ENCODE measurements at places on chromosomes 2 and 18.

GRCh38 chr2:150900913-150901312 is 360.8 kb downstream of the RBM43 start:
- DNase-seq = no peak

DNA sequence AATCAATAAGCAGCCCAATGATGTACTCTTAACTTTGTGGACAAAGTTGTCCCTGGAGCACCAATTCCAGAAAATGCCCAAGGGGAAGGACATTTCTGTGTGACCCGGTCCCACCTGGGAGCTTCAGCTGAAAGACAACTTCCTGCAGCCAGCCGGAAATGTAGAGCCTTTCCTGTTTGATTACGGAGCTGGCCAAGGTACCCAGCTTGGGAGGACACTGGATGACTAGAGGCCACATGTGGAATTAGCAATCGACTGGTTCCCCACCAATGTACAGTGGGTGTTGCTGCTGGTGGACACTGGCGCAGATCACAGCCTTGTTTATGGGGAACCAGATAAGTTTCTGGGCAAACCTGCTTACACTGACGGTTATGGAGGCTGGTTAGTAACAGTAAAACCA is 53.0 kb upstream of the ZC3H15 start:
- DNase-seq = no peak

GRCh38 chr2:8923183-8923582 is 80.3 kb downstream of the MBOAT2 start:
- DNase-seq = peak; percentile 38

GRCh38 chr2:197285361-197285760 is 25.2 kb downstream of the ANKRD44 start:
- no peak for DNase-seq

DNA sequence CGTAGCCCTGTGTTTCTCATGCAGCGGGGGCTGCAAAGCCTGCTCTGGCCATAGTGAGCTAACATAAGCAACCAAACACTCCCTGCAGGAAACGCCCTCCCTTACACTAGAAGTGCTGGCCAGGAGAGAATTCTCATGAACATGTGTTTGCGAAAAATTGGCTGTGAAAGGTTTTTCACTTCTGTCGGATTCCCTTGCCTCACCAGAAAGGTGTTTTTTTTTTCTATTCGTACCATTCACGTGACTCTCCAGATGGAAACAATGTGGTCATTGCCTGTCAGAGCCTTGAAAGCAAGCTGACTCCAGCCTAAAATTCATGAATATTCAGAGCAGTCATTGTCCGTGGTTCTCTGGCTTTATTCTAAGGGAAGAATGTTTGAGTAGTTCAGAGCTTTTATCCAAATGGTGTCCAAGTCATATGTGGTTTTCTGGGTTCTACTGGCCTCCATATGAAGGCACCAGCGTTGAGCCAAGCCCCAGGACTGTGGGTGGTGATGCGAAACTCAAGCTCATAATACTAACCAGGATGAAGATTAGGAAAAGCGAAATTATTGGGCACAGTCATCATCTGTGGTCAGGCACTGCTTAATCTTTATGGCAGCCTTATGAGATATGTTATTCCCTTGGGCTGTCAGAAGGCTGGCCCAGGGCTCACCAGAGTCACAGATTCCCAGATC is 236.4 kb downstream of the ALPK2 start:
- DNase-seq = peak; percentile 66

GRCh38 chr18:23578891-23579653 is 7.2 kb downstream of the NPC1 start:
- peak; percentile 63 for DNase-seq

GRCh38 chr2:239811111-239811781 is 213.9 kb downstream of the NDUFA10 start:
- no peak for DNase-seq

DNA sequence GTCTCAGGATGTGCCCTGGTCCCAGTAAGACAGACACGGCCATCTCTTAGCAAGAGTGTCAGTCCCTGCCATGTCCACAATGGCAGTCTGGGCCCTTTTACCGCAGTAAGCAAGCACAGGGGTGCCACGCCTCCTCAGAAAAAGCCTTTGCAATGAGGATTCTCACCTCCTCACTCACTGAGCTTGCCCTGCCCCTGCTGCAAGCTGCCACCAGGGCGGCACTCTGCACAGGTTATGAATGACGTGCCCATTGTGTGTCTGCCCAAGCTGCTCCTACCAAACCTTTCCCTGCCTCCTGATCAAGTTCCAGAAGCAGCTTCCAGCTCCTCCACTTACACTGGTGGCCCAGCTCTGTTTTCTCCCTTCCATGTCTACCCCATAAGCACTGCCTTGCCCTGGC is 23.3 kb downstream of the ERCC3 start:
- DNase-seq = no peak

- DNase-seq = no peak
Measured at GRCh38 chr18:76499637-76500340, 4.7 kb upstream of the ZNF516 start.

DNA sequence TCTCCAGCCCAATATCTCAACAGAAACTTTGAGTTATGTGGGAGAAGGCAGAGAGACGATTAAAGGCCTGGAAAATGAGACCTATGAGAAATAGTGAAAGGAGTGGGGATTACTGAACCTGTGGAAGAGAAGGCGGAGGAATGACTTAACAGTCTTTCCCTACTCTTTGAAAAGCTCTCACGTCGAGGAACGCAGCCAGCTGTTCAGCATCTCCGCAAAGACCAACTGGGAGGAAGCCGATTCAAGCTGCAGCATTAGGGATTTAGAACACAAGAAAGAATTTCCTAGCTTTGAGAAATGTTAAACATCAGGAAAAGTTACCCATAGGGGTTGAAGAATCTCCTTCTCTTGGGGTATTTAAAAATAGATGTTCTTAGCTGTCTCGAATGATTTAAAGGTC is 233.2 kb upstream of the PARD3B start:
- DNase-seq = no peak

- peak; percentile 43 for DNase-seq
Measured at GRCh38 chr2:142131010-142131669, at the start of gene LRP1B. Gene LRP1B, minus strand, starts transcription at chr2:142131016. Its CDS starts 287 bp downstream, at chr2:142130729.

- DNase-seq = no peak
Measured at GRCh38 chr2:85591563-85591962, 4.0 kb upstream of the RNF181 start.

- peak; percentile 28 for DNase-seq
Measured at GRCh38 chr2:132517386-132517785, 100.8 kb downstream of the GPR39 start.

DNA sequence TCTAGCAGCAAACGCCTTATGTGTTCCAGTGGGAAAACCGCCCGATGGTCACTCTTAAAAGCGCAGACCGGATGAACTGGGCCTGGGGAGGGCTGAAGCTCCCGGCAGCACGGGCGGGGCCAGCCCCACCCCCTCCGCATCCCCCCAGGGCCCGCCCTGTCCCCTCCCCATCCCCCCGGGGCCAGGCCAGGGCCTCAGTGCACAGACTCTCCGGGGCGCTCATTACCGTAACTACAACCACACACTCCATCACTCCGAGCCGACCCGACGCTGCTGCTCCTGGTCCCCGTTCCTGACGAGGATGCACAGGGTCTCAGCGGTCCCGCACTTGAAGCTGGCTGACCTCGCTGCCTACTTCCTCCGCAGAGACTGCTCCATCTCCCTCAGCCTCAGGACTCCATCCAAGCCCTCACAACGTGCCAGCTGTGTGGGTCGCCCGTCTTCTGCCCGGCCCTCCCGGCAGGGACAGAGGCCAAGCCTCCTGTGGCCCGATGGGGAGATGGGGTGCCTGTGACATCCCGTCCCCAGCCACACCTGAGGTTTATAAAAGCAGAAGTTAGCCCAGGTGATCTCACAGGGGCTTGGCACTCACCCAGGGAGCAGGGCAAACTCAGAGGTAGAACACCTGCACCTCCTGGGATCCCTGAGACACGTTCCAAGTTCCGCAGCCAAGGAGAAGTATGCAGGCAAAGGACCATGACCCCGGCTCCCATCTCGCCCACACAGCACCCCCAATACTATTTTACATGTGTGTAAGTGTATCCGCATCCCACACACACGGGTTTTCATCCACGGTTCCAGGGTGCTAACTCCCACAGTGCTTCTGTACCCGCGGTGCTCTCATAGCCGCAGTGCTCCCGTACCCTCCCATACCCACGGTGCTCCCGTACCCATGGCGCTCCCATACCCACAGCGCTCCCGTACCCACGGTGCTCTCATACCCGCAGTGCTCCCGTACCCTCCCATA is 36.0 kb downstream of the SLC66A2 start:
- no peak for DNase-seq

- DNase-seq = peak; percentile 61
Measured at GRCh38 chr2:120552800-120553481, 182.7 kb upstream of the GLI2 start.

- peak; percentile 62 for DNase-seq
Measured at GRCh38 chr2:26347286-26347865, 787 bp upstream of the ADGRF3 start.

DNA sequence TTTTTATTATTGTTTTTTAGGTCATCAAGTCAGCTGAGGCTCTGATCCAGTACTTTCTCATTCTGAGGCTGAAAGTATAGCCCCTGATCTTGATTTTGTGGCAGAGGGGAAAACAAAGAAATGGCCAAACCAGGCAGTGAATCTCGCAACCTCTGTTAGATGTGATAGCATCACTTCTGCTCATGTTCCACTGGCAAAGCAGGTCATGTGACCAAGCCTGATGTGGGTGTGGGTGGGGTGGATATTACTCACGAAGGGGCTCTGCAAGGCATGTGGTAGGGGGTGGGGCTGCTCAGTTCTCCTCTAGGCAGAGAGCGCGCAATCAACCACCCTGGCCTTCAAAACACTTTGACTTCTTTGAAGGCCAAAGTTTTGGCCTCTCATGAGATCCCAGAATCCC is 254.2 kb downstream of the MYCN start:
- no peak for DNase-seq

- peak; percentile 91 for DNase-seq
Measured at GRCh38 chr2:196239622-196240587, 68.5 kb upstream of the STK17B start.

GRCh38 chr2:96345438-96345837 is 9.9 kb downstream of the NCAPH start:
- DNase-seq = no peak

DNA sequence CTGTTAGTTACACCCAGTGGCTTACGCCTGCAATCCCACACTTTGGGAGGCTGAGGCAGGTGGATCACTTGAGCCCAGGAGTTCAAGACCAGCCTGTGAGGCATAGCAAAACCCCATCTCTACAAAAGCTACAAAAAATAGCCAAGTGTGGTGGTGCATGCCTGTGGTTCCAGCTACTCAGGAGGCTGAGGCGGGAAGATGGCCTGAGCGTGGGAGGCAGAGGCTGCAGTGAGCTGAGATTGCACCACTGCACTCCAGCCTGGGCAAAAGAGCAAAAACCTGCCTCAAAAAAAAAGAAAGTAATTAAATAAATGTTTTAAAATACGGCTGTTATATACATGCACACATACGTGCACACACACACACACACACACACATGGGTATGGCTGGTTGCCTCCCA is 194.8 kb downstream of the HDAC4 start:
- DNase-seq = no peak

DNA sequence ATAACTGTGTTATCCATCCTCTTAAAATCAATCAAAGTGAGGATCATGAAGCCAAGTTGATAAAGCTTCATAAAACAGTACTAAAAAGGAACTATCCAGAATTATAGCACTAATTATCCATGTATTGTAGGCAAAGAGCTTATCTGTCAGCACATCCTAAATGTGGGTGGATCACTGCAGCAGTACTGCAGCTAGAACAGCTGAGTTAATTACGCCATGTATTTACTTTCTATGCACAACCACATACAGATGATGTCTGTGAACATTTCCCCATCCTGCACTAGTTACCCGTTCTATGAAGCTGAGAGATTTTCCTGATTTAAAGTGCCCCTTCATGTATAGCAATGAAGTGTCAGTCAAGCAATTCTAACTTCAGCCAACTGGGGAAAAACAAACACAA is 96.6 kb downstream of the RAPH1 start:
- no peak for DNase-seq

GRCh38 chr2:235539773-235540172 is 45.9 kb downstream of the AGAP1 start:
- DNase-seq = no peak

DNA sequence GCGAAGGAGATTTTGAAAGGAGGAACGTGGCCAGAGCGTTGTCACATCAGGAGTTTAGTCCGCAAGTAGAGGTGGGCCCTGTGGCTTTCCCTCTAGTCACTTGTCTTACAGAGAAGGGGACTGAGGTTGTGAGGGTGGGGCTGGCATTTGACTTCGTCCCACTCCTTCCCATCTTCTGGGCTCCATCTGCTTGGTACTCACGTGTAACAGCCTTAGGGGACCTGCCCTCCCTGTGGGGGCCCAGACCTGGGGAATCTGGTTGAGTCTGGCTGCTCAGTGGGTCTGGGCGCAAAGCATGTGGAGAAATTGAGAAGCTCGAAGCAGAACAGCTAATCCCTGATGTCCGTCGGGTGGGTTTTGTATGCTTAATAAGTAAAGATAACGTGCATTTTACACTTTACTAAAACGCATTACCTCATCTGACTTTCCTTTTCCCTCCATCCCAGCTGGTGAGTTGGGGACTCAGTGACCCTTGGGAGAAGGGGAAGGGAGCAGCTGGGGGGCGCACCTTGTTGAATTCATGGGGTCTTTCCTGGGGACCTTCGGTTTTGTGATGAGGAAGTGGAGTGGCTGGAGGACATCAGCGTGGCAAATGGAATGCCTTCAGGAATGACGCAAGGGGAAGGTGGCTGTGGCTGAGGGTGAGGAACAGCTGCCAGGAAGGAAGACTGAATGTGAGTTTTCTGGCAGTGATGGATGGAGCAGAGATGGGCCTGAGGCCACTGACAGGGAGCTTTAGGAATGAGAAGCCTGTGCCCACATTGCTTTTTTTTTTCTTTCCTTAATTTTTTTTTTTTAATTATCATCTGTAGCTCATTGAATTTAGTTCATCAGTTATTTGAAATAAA is 44.8 kb downstream of the ASAP2 start:
- peak; percentile 79 for DNase-seq

DNA sequence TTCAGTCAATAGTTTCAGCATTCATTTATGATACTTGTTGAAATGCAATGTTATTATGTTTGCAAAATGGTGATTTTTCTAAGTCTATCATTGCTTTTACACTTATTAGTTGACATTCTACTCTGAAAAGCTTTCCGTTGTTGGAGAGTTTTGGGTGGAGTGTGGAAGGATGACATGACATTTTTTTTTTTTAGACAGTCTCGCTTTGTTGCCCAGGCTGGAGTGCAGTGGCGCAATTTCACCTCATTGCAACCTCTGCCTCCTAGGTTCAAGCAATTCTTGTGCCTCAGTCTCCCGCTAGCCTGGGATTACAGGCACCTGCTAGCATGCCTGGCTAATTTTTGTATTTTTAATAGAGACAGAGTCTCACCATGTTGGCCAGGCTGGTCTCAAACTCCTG is 29.8 kb downstream of the PIKFYVE start:
- no peak for DNase-seq

GRCh38 chr2:71991397-71991796 is 156.3 kb downstream of the CYP26B1 start:
- no peak for DNase-seq
